ENCODE measurements at places on chromosomes 2 and 18.
A peak's percentile ranks its signal among the peaks of the same experiment; 100 is the strongest.

DNA sequence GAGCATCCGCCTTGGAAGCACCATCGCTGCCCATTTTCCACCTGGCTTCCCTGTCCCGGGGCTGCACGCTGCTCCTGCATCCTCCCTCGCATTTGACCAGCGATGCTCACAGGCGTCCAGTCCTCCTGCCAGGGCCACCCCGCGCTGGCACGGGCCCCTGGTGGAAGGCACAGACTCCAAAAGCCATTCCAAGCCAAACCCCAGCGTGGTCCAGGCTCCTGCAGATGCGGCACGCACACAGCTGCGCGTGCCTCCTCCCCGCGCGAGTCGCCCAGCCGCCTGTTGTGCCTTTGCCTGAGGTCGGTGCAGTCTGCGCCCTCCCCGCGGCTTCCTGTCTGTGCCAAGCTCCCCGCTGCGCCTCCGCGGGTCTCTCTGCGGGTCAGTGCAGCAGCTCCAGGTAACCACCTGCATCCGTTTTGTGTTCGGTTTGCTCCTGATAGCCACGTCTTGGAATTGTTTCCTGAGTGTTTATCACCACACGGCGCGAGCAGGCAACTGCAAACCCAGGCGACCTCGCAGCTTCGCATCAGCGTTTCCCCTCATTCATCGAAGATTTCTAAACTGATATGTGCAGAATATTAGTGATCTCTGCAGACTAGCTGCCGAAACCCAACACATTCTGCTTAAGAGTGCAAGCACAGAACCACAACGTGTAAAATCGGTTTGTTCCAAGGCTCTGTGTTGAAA is 65.2 kb upstream of the SALL3 start:
- no peak for DNase-seq

DNA sequence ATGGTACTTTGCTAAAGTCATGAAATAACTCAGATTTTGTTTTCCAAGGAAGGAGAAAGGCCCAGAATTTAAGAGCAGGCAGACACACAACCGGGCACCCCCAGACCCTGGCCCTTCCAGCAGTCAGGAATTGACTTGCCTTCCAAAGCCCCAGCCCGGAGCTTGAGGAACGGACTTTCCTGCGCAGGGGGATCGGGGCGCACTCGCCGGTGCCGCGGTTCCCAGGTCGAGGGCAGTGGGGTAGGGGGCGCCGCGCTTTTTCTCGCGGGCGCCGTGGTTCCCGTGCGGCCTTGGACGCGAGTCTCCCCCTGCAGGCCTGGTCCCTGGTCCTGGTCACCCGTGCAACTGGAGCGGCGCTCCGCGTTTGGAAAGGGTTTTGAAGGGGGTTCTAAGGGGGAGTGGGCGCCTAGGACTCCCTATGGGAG is 1.2 kb downstream of the ZNF236 start:
- peak; percentile 37 for DNase-seq

GRCh38 chr2:30710461-30710860 is 96.8 kb downstream of the CAPN13 start:
- no peak for DNase-seq

- no peak for DNase-seq
These were observed 21.9 kb upstream of the SEMA4C start for GRCh38 chr2:96891591-96892333.

DNA sequence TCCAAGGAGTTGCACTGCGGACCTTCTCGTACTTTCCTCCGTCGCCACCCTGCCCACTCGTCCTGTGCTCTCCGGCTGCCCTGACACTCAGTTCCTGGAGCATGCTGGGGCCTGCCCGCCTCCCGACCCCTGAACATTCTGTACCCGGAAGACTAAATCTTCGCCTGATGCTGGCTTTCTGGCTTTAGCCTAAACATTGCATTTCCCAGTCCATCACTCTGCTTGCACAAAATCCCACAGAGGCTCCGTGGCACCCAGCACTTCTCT is 550 bp upstream of the SFXN5 start:
- DNase-seq, result no peak

DNA sequence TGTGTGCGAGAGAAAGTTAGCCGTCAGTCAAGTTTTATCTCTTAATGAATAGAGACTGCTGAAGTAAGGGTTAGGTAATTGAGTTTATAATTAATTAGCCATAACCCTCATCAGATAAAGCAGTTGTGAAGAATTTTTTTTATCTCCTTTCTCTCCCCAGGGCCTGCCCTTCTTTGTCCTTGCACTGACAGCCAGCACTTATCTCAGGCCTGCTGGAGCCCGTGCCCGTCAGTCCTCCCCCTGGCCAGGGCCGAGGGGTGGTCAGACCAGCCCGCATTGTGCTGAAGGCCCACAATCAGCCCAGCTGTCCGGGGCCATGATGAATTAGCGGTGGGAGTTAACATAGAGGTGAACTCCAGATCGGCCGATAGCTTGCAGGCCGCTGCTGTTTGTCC is 315.7 kb downstream of the GBX2 start:
- no peak for DNase-seq

DNA sequence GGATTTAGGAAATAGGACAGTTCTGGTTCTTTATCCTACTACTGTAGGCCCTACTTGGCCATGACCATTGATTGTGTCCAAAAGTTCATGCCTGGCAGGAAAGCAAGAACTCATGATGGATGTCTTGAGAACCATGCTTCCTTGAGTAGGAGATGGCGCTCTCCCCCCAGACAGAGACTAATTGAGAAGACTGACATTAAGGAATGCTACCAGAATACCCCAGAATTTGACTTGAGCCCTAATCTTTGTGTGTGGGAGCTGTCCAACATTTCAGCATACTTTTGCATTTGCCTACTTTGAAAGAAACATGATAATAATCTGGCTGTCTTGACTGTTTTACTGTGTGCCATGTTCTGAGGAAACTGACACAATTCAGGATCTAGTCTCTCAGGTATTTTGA is 23.3 kb downstream of the MAPRE3 start:
- no peak for DNase-seq

DNA sequence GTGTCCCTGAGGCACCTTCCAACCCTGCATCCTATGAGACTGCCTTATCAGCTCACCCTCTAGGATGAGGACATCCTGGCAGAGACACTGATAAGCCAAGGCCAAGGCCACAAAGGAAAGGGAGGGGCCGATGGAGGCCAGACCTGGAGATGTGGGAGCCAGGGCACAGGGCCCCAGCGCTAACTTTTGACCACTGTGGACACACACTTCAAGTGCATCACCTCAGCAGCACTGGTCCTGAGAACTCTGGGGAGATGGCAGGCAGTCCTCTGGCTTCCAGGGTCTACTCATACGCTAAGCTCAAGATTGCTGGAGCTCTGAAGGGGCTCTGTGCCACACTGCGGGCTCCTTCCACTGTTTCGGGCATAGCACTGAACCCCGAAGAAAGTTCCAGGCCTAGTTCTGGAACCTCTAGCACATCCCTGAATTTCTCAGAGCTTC is 100.2 kb upstream of the ID2 start:
- no peak for DNase-seq

- DNase-seq, result no peak
These were observed 49.2 kb upstream of the CDC42EP3 start for GRCh38 chr2:37720533-37721200.

DNA sequence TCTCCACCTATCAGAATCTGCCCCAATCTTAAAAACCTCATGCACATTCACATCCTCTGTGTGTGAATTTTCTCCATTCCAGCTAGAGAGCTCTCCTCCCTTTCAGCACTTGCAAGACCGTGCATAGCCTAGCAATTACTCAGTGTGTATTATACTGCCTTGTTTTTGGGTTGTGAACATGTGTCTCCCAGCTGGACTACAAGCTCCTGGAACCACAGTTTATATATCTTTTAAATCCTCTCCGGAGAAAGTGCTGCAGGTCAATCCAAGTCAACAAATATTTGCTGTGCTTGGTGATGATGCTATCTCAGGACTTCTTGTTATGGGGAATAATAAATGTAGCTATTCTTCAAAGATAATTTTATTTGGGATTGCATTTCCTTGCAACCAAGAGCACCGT is 58.2 kb upstream of the MEX3C start:
- DNase-seq, result no peak

DNA sequence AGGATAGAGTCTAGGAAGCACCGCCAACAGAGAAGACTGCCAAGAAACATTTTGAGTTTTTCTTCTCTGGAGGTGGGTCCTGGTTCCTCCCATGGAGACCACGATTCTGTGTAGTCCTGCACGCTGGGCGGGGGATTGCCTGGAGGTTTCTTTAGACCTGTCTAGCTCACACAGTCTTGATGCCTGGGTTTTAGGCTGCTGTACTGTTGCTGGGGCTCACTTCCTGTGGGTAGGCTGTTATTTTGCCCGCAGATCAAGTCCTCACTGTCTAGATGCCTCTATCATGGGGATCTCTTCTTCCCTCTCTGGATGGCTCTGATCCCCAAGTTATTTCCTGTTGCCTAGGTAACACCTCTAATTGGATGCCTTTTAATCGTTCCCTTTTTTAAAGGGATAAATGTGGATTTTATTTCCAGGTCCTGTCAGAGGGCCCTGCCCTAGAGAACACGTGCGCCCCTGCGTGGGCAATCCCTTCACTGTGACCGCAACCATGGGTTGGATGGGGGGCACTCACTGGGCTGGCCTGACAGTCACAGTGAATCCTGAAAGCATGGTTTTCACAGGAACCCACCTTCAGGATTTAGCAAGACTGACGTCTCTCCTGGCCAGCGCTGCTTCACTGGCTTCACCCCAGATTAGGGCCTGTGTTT is 115.7 kb downstream of the MSH2 start:
- DNase-seq, result no peak

DNA sequence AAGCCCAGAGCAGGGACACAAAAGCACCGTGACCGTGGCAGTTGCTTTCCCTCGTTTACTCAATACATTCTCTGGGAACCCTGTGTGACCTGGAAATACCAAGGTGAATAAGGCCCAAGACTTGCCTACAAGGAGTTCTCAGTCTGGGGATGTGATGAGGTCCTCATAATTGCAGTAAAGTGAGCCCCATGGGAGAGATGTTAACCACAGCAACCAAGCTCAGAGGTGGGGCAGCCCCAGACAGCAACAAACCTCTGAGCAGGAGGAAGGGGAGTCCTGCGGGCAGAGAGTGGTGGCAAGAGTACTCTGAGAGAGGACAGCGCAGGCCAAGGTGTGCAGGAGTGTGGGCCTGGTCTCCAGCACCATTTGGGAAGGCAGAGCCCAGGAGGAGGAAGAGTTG is 91.6 kb downstream of the TTC32 start:
- no peak for DNase-seq

DNA sequence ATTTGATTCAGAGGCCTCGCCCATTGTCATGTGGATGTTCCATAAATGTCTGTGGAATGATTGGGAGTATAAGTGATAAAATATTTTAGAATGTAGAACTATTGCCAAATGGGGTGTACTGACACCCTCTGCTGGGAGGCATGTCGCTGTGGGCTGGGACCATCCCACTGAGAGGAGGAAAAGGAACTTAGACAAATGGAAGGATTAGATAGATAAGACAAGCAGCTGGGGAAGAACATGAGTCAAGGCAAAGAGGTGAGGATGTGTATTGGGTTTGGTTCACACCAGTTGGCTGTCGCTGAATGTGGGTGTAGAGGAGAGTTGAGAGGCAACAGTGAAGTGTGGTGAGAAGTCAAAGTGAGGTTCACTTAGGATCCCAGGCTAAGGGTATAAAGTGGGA is 4.0 kb downstream of the C2orf74 start:
- no peak for DNase-seq

DNA sequence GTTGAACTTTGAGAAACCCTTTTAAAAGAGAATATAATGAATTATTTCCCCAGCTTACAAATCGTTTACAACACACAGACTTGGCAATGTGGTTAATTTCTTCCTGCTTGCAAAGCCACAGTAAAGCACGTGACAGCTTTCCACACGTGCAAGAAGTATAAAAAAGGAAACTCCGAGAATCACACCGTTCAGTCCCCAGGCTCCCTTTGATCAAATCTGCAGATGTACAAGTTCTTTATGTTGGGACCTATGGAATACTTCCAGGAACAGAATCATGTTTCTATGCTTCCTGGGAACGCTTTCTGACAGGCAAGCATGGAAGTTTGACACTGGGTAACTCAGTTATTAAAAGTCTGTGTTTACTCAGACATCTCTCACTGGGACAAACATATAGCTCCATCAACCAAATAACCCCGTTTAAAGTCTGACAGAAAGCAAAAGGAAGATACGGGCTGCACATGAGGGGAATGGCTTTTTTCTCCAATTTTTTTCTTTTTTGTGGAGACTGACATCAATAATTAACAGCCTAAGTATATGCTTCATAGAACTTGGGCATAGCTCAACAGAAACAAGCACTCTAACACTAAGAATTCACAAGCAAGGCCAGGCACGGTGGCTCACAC is 134.8 kb downstream of the EIPR1 start:
- no peak for DNase-seq

GRCh38 chr2:203461746-203462145 is 73.4 kb downstream of the RAPH1 start:
- no peak for DNase-seq

- no peak for DNase-seq
These were observed 92.3 kb downstream of the BIN1 start for GRCh38 chr2:127014630-127015029.

- peak; percentile 24 for DNase-seq
These were observed 49.9 kb upstream of the DAPL1 start for GRCh38 chr2:158745067-158745865.

DNA sequence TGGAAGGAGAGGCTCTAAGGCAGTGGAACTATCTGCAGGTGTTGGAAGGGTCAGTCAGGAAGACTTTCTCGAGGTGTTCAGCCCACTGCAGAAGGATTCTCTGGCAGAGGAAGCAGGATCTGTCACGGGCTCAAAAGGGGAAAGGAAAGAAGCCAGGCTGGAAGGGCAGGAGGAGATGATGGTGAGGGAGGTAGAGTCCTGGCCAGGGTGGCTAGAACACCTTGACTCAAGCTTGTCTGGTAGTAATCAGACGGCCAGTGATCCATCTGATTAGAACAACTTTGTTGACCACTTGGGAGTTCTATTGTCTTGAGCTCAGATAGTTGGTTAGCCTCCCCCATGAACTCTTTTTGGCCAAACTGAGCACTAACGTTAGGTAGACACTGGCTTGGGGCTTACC is 9.7 kb upstream of the ATOH8 start:
- DNase-seq, result no peak

- DNase-seq, result no peak
These were observed 1596.6 kb upstream of the CELF4 start for GRCh38 chr18:39162013-39162827.

DNA sequence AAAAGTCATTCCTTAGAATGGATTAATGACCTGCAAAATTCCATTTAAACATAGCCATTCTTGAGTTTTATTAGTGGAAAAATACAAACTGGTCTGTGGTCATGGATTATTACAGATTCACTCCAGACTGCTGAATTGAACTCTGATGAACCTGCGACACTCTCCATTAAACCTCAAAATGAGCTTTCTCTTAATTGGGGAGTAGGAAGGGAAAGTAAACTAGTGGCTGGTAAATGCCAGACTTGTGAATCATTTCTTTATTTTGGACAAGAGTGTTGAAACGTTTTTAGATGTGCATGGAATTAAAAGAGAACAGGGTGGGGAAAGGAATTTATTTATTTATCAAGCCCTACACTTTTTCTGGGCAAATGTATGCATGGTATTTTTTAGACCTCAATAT is 321.2 kb upstream of the FANCL start:
- no peak for DNase-seq

GRCh38 chr18:39302481-39302880 is 1736.9 kb upstream of the CELF4 start:
- no peak for DNase-seq

GRCh38 chr18:42047721-42048120 is 92.7 kb downstream of the PIK3C3 start:
- no peak for DNase-seq
